ENCODE measurements at places on chromosomes 3 and 15.

DNA sequence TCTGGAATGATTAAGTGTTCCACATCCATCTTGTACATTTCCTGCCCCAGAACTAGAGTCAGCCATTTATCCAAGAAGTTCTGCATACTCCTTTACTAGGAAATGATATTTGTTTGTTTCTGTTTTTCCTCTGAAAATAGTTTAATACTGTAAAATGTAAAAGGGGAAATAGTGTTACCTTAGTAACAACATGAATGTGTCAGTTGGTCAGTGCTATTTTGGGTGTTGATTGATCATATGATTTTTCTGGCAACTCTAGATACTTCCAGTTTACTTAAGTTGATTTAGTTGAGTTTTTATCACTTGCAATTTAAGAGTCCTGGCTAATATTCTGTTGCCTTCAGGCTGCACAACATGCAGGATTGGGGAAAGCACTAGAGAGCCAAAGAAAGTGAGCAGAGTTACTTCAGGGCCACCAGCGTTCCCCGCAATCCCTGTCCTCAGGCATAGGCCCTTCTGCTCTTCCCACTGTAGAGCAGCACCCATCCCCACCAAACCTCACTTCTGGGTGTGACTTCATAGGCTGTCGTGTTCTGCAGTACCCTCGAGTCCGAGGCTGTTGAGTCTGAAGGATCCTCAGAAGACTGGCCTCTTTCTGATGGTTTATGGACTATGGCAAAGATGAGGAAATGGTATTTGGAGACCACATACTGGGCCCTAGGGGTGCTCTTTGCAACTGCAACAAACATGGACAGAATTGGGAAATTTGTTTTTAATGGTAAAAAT, 69.0 kb downstream of the CHD2 start:
- DNase-seq = no peak

- DNase-seq = no peak
Observed at GRCh38 chr15:41048852-41049251, 67.2 kb downstream of the INO80 start.

- no peak for DNase-seq
Observed at GRCh38 chr3:25493246-25493645, 65.2 kb downstream of the RARB start.

DNA sequence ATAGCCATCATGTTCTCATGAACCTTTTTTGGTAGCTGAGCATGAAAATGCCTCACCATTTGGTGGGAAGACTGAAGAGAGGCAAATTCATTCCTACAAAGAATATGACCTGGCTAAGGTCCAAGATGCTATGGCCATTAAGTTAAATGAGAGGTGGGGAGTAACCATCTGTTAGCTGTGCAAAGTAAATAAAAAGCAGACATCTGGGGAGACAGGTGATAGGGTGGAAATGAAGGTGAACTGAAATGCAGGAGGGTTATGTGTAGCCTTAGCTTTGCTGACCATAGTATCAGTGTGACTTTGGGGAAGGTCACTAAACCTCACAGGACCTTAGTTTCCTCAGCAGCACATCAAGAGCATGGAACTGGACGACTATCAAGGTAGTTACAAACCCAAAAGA, 111.0 kb upstream of the STRIT1 start:
- DNase-seq = no peak

GRCh38 chr15:60006873-60007272, 2.8 kb downstream of the FOXB1 start:
- no peak for DNase-seq

- no peak for DNase-seq
Observed at GRCh38 chr15:48628832-48629231, 16.7 kb downstream of the FBN1 start.

- DNase-seq = no peak
Observed at GRCh38 chr3:100209948-100210771, 50.6 kb upstream of the TBC1D23 start.

GRCh38 chr3:42020684-42021307, 58.9 kb upstream of the ULK4 start:
- no peak for DNase-seq

- no peak for DNase-seq
Observed at GRCh38 chr15:93040288-93041158, 48.5 kb downstream of the RGMA start.

GRCh38 chr15:88193415-88193814, 63.1 kb downstream of the NTRK3 start:
- DNase-seq = no peak

GRCh38 chr3:25257026-25257425, 171.0 kb upstream of the RARB start:
- DNase-seq = no peak

- DNase-seq = no peak
Observed at GRCh38 chr3:37599779-37600178, 261.9 kb upstream of the CTDSPL start.

DNA sequence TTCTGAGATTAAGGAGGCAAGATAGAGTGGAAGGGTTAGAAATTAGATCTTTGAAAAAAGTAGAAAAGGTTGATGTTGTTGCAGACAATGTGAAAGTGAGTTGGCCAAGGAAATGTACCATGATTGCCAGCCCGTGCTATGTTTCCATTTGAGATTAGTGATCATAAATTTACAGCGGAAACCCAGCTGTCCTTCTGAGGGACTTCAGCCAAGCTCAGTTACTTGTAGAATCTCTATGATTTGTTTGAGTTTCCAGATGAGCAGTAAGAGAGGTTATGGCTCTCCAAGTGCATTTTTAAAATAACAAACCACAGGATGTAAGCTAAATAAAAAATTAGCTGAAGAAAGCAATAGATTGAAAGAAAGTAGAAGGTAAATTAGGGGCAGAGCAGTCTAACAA, 54.2 kb upstream of the RBMS3 start:
- no peak for DNase-seq

- no peak for DNase-seq
Observed at GRCh38 chr3:123310186-123310585, 108.4 kb downstream of the SEC22A start.

- no peak for DNase-seq
Observed at GRCh38 chr3:119609301-119609700, 11.6 kb downstream of the PLA1A start.

DNA sequence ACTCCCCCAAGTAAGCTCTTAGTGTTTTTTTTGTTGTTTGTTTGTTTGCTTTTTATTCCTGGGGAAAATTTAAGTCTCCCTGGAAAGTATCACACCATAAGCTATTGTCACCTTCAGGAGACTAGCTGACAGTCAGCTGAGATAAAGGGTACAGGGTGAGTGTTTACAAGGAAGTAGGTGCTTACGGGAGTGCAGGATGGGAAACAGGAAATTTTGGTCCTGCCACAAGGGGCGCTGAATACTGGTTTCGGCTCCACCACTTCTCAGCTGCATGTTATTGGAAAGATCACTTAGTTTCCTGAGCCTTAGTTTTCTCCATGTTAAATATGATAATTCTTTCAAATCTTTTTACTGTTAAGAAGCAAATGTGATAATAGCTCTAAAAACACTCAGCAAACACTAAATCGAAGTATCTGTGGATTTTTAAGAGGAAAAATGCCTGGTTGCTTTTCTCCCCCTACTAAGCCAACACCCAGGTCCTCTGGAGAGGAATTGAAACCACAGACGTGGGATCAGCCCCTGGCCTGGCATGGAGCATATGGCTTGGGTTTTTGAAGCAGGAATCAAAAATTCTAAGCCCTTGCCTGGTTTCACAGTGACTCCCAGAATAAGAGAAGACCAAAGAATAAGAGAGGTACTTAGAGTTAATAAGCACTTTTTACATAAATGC, 90.7 kb downstream of the SCN11A start:
- no peak for DNase-seq

Data from stimulated activated CD4-positive, alpha-beta T cell treated with anti-CD3 and anti-CD28 coated beads, Interleukin-1b, Interleukin-23, amount 100 ng/mL, for 48 hours (primary cell).